H7 (cell line): ENCODE measurements at places on chromosomes 6 and 20.

DNA sequence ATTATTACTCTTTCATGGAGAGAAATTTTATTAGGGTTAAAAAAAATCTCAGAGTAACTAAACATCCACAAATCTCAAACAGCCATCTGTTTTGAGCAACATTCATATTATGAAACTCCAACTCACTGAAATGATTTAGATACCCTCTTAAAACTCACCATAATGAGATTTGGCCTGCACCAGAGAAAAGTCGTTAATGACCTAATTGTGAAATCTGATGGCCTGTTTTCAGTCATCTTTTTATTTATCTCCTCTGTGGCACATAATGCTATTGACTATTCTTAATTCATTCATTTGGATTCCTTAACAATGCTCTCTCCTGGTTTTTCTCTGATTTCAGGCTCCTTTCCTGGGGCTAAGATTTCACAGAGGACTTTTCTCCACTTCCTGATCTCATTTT, 192.7 kb downstream of the RNF144B start:
- DNase-seq, result no peak

DNA sequence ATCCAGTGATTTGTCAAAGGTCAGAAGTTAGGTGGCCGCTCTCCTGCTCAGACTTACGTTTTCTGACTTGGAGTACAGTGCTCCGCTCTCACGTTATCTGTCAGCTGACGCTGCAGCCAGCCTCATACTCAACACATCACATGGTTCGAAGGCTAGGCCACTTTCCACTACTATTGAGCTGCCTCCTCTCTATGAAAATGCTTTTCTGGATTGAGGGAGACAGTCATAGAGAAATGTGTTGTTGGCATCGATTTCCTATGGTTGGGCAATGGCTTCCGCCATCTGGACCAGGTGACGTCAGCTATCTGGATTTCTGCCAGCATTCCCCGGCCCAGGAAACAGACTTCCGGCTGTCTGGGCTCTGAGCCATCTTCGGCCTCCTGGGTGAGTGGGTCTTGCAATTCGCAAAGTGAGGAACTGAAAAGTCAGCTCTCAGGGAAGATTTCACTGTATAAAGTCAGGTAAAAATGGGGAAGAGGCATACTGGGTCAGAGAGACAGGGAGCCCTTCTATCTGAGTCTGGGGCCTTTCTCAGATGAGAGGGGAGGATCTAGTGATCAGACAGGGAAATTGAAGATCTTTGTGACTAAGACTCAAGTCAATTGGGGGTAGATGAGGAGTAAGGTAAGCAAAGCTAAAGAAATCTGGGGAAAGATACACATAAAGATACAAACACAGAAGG, 37.5 kb upstream of the IER3 start:
- no peak for DNase-seq

DNA sequence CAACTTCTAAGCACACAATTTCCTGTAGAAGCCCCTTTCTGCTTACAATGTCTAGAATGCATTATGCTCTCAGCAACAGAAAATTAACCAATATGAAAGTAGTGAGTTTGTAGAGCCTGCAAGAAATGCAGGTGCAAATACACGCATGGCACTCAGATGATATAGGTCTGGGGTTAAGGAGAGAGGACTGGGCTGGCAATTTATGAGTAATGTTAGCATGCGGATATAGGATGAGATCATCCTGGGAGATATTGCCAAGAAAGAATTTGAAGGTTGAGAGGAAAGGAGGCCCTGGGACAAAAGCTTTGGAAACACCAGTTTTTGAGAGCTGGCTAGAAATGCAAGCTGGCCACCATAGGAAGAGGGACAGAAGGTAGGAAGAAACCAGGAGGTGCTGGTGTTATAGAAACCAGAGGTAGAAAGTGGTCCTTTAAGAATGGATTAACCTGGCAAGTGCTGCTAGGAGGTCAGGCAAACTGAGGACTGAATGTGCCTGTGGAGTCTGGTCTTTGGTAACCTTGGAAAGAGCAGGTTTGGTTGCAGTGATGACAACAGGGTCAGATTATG, 183.2 kb upstream of the MYLIP start:
- no peak for DNase-seq

DNA sequence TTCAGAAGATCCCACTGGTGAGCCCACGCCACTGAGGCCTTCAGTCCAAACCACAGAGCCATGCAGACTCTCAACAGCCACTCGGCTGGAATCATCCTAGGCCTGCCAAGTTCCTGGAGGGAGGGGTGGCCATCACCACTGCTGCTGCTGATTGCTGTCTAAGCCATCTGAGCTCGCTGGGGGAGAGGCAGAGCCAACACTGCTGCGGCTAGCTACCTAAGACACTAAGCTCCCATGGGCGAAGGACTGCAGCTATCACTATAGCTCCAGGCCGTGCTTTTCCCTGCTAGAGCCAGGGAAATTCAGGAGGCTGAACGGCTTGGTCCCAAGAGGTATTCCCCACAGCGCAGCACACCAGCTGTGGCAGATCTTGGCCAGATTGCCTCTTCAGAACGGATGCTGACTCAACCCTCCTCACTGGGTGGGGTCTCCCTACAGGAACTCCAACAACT, 73.6 kb downstream of the TBC1D32 start:
- DNase-seq, result no peak

GRCh38 chr6:5670811-5671561, 335.7 kb downstream of the NRN1 start:
- DNase-seq, result no peak

GRCh38 chr20:19774135-19774933, 16.3 kb downstream of the RIN2 start:
- no peak for DNase-seq

DNA sequence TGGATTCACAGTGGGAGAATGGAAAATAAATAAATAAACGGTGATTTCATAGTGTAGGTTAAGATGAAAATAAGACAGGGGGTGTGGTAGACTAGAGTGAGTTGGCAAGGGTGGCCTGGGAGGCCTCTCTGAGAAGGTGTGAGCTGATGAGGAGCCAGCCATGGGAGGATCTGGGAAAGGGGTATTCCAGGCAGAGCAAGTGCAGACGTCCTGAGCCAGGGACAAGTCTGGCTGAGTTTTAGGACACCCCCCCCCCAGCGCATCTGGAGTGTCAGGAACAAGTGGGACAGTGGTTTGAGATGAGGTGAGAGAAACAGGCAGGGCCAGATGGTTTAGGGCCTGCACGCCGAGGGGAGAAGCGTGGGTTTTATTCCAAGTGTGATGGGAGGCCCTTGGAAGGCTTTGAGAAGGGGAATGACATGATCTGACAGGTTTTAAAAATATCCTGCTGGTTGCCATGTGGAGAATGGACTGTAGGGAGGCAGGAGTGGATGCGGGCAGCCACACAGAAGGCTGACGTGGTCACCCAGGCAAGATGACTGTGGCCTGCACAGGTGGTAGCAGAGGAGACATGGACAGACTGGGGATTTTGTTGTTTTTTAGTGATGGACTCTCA, 21.1 kb upstream of the CCM2L start:
- DNase-seq, result no peak

GRCh38 chr20:47205577-47206123, 150.8 kb downstream of the ZMYND8 start:
- DNase-seq, result peak; percentile 66

DNA sequence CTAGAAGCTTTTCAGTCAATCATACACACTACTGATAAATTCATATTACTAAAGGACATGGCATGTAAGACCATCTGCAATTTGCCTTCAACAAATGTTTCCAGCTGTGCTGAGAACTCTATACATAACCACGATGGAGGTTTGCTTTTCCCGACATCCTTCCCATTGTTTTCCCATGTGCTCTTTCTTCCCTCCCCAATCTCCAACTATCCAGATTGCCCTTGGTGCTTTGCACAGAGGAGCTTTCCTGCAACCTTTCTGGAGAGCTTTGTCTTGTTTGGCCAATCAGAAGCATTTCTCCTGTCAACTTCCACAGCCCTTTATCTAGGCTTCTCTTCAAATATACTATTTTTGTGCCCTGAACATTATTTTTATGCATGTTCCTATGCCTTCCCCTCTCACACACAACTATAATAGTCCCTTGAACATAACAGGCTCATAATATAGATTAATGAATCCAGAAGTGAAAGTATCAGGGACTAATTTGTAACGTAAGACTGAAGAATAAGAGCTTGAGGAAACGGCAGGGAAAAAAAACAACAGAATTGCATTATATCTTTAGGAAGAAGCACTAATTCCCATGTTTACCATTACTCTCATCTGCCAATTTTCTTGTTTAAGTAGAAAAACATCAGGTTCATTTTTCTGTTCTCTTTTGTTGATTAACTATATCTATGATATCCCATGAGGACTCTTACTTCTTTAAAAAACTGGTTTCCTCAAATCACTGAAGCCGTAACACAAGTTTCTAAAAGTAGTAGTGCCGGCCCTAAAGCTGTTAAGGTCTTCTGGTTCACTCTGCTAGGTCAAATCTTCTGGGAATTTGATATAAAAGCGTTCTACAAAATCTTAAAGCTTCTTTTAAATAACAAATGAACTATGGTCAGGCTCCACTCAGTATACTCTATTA, 20.1 kb downstream of the SMLR1 start:
- no peak for DNase-seq

GRCh38 chr20:23654717-23655116, 17.0 kb upstream of the CST3 start:
- no peak for DNase-seq

GRCh38 chr20:11520596-11520995, 397.1 kb upstream of the BTBD3 start:
- DNase-seq, result no peak

DNA sequence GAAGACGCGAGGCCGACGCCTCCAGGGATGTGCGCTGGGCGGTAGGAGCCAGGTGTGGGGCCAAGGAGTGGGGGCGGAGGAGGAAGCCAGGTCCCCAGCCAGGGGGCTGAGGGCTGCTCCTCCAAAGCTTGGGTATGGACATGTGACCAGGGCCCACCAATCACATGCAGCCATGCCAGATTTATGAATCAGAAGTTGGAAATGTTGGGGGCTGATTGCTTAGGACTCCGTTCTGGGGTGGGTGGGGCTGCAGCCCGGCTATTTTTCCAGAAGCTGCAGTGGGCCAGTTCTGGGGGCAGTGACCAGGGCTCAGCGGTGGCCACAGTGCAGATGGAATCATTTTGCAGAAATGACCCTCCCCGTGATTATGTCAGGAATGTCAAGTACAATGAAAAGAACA, 96.0 kb downstream of the CEBPB start:
- peak; percentile 92 for DNase-seq

- DNase-seq, result peak; percentile 97
Observed at GRCh38 chr6:149922642-149923326, at the start of gene RAET1G. Gene RAET1G, minus strand, starts transcription at chr6:149923121. Its CDS starts 111 bp downstream, at chr6:149923010.

- DNase-seq, result no peak
Observed at GRCh38 chr6:12066297-12066696, 54.2 kb downstream of the HIVEP1 start.

DNA sequence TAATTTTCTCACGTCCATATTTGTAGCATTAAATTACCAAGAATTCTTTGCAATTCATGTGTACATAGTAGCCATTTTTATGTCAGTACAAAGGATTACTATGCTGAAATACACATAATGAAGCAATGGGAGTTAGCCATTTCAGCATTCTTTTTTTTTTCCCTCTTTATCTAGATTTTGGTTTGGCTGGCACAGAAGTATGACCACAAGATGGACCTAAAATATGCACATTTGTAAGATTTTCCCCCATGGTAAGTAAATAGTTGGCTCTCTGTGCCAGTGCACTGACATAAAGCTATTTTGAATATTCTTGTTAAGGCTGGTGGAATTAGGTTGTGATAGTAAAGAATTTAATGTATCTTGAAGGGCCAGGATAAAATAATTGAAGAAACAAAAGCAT, 486.1 kb upstream of the BTBD3 start:
- no peak for DNase-seq

GRCh38 chr20:63739130-63740069, at the start of gene SLC2A4RG:
Gene SLC2A4RG, plus strand, starts transcription at chr20:63739776. Its CDS starts 137 bp downstream, at chr20:63739913.
- peak; percentile 100 for DNase-seq

GRCh38 chr6:111898452-111898851, 25.2 kb upstream of the FYN start:
- no peak for DNase-seq

DNA sequence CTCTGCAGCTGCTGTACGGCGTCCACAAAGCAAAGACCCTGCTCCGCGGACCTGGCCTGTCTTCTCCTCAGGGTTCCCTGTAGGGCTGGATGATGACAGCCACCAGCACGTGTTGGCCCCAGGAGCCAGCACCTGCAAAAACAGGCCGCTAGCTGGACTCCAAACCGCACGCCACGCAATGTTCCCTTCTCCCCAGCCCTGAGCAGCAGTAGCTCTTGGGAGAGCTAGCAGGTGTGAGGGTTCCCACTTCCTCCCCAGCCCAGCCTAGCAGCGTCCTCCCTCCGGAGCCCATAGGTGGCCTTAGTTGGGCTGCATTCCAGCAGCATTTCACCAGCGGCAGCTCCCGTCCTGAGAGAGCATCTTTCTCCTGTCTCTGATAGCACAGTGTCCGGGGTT, 42.3 kb downstream of the DACT2 start:
- DNase-seq, result peak; percentile 52

DNA sequence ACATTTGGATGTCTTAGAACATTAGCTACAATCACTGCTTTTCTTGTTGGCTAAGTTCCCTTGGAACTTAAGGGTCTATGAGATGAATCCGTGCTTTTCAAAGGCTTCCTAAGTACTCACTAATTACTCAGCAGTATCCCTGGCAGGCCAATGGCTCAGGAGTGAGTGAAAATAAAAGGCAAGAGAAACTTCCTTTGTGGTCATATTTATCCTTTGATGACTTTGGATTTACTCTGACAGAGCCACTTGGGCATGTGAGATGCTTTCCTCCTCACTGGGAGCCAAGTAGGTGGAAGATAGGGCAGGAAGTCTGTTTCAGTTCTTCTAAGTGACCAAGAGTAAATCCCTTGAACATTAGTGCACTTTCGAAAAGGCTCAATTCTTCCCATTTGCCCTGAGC, 224.3 kb upstream of the FOXA2 start:
- no peak for DNase-seq

GRCh38 chr6:11270030-11271027, 37.9 kb upstream of the NEDD9 start:
- no peak for DNase-seq

- no peak for DNase-seq
Observed at GRCh38 chr6:45791211-45792168, 224.2 kb downstream of the CLIC5 start.

GRCh38 chr20:4787069-4787468, 65.4 kb downstream of the PRND start:
- DNase-seq, result no peak

DNA sequence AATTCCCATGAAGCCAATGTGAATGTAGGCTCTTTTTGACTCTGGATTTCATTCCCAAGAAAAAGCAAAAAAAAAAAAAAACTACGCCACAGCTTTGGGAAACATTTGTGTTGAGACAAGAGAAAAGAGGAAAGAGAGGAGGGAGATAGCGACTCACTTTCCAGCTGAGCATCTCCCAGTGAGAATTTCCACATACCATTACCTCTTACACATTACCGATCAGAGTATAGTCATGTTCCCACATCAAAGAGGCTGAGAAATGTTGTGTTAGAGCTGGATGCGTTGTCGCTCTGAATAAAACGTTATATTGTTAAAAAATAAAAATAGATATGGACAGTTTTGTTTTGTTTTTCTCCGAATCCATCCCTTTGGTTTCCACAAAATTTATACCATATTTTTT, 1019.3 kb upstream of the ADGRB3 start:
- DNase-seq, result no peak
